ENCODE measurements at places on chromosomes 13 and 19.
A peak's percentile ranks its signal among the peaks of the same experiment; 100 is the strongest.

GRCh38 chr13:111623208-111623607, 302.8 kb downstream of the TEX29 start:
- DNase-seq: no peak

- no peak for DNase-seq
Observed at GRCh38 chr19:16327911-16328823, 3.5 kb downstream of the KLF2 start.

DNA sequence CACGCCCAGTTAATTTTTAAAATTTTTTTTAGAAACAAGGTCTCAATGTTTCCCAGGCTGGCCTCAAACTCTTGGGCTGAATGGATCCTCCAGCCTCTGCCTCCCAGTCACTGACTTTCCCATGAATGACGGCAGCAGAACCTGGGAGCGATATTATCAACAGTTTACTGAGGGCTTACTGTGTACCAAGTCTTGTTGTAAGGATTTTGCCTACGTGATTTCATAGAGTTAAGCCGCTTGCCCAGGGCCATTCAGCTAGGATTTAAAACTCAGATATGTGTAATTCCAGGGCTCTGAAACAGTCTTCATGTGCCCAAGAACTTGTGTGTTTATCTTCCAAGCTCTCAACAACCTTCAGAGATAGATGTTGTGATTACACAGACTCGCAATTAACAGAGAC, 6.0 kb upstream of the KXD1 start:
- DNase-seq: no peak

DNA sequence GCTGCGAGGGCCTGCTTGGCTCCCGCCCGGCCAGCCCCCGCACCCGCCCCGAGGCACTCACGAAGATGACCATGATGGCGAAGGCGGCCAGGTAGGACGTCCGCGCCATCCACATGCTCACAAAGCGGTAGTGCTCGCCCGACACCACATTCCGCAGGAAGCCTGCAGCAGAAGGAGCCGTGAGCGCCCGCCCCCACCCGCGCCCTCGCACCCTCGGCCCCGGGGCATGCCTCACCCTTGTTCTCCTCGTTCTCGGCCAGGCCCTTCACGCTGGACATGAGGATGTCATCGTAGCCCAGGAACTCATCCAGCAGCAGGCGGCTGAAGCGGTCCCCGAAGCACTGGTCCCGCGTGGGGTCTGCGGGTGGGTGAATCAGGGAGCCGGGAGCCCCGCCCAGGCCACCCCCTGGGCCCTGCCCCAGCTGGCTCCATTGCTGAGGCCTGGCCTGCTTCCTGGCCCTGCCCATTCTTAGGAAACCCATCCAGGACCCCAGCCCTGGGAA, 9.0 kb downstream of the TMEM259 start:
- DNase-seq: no peak

DNA sequence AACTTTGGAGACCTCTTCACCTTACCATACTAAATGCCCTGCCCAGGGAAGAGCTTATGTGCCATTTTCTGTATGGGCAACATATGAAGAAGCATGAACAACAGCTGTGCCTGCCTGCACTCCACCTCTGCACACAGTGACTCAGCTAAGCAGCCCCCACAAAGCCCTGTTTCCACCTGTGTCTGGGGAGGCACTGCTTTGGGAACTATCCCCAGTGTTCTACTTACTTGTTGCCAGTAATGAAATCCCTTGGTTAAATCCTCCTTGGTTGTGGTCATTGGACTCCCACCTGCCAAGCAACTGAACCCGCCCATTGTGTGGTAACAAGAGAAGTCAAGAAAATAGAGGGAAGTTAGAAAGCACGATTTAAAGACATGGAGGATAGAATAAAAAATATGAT, 84.6 kb downstream of the NALCN start:
- DNase-seq: no peak

DNA sequence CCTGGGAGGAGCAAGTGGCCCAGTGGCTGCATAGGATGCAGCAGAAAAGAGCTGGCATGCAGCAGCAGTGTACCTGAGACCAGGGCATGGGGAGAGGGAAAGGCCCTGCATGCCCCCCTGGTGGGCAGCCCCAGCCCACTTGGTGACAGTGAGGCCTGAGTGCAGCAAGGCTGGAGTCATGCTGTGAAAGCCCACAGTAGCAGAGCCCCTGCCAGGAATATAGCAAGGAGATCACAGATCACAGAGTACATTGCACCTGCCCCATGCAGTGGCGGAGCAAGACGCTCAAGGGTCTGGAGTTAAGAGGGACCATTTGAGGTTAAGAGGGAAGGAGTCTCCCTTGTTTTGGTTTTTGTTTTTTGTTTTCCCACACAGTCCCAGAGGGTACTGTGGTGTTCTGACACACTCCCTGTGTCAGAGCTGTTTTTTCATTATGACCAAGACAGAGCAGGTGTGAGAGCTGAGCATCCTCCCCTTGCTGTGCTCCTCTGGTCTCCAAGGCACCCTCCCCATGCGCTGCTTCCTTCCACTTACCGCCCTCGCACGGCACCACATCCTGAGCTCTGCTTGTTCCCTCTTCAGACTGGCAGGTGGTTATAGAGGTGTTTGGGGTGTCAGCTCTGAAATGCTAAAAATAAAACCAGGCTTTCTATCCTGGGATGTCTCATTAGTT, 85.0 kb upstream of the UBL3 start:
- DNase-seq: no peak

- DNase-seq: peak; percentile 41
Observed at GRCh38 chr13:40665126-40666044, 1.1 kb downstream of the FOXO1 start.

GRCh38 chr13:43128504-43128961, 105.1 kb downstream of the DNAJC15 start:
- DNase-seq: no peak

DNA sequence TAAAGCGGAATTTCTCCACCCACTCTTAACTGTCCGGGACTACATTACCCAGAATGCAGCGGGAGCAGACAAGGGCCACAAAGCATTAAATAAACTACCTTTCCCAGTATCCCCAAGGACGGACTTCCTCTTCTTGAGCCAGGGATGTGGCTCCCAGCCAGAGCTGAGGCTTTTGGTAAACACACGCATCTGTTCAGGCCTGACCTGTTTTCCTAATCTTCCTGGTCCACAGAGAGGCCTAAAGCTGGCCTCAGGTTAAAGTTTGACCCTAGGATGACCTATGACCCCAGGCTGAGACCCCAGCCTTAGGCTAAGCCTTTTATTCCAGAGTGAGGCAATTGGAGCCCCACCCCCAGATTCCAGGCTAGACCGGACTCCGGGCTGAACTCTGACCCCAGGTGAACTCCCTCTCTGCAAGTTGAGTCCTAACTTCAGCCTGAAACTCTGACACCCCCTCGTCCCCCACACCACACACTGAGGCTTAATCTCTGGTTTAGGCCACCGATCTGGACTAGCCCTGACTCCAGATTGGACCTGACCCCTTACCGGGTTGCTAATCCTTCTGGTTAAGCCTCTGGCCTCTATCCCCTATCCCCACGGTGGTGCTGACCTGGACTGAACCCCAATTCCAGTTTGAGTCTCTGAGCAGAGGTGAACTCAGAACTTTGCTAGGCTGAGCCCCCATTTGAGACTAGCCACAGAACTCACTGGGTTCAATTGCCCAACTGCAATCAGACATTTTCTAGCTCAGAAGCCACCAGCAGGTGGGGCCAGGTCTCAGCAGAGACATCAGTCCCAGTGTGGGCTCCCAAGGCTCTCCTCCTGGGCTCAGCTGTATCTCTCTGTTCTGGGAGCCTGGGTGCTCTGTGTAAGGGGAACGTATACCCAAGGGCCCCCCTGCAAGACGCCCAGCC, 750 bp upstream of the GPR108 start:
- peak; percentile 59 for DNase-seq

GRCh38 chr19:51331193-51331592, 10.7 kb downstream of the VSIG10L start:
- DNase-seq: no peak

DNA sequence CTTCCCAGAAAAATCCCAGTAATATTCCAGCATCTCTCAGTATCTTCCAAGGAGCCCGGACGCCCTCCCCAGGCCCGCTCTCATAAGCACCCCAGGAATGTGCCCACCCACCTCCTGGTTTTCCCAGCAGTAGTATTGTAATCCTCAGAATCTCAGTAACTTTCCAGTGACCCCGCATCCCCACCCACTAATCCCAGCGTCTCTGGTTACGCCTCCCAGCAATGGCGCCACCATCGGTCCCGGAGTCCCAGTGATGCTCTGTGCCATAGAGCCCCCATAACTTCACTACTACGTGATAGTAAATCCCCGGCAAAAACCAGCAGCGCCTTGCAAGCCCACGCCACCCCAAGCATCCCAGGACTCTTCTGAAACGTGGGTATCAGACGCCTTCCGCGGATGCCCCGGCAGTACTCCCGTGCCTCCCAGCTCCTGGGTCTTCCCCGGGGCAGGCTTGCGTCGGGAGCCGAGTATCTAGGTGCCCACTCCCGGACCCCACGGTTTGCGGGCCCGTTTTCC, 928 bp upstream of the PNPLA6 start:
- peak; percentile 83 for DNase-seq

- no peak for DNase-seq
Observed at GRCh38 chr13:37695200-37695599, 96.6 kb upstream of the POSTN start.

GRCh38 chr13:110445183-110445582, 116.3 kb downstream of the RAB20 start:
- no peak for DNase-seq

DNA sequence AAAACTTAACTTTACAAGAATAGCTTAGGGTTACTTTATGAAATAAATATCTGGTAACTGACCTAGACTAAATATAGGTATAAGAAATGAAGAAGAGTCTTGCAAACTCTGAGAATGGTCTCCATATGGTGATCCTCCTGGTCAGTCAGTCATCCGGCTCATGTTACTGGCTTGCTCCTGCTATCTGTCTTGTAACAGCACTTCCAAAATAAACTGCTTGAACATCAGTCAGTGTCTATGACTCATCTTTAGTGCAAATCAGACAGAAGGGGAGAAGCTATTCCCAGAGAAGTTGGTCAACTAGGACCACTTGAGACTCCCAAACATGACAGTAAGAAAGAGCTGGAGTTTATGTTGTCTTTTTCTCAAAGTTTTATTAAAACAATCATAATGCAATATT, 1550.9 kb downstream of the PCDH9 start:
- no peak for DNase-seq

GRCh38 chr13:40406405-40407120, 259.9 kb downstream of the FOXO1 start:
- no peak for DNase-seq

GRCh38 chr13:112153846-112154245, 86.9 kb downstream of the SOX1 start:
- DNase-seq: no peak

GRCh38 chr13:51783428-51784094, 20.4 kb downstream of the DHRS12 start:
- no peak for DNase-seq

GRCh38 chr19:35306473-35307246, 14.7 kb downstream of the MAG start:
- no peak for DNase-seq

DNA sequence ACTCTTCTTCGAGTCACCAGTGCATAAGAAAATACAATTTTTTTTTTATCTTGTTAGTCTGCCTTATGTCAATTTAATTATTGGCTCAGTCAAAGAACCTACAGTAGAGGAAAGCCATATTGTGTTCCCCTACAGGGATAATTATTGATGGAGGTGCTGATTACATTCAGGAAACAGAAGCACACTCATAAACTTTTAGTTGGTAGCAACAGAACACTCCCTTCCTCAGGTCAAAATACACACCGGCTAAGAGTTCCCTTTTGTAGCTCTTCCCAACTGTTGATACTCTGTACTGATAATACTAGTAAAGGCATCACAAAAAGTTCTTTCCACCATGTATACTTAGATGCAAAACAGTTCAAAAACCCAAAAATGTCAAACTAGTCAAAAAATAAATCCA, 18.4 kb downstream of the FOXO1 start:
- DNase-seq: no peak

DNA sequence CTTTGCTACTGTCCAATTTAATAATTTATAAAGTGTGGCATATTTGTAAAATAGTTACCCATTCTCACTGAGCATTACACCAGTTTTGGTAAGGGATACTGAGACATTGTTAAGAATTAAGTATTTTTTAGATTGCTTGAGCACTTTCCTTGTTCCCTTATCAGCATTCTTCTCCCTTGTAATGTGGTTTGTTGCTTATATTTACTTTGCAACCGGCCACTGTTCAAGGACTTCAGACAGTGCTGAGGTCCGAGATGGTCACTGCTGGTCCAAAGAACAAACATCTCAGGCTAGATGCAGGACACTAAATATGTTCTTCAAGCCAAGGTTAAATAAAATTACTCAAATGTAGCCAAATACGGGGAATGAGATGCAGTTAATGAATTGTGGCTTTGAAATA, 161.4 kb downstream of the TM9SF2 start:
- no peak for DNase-seq

DNA sequence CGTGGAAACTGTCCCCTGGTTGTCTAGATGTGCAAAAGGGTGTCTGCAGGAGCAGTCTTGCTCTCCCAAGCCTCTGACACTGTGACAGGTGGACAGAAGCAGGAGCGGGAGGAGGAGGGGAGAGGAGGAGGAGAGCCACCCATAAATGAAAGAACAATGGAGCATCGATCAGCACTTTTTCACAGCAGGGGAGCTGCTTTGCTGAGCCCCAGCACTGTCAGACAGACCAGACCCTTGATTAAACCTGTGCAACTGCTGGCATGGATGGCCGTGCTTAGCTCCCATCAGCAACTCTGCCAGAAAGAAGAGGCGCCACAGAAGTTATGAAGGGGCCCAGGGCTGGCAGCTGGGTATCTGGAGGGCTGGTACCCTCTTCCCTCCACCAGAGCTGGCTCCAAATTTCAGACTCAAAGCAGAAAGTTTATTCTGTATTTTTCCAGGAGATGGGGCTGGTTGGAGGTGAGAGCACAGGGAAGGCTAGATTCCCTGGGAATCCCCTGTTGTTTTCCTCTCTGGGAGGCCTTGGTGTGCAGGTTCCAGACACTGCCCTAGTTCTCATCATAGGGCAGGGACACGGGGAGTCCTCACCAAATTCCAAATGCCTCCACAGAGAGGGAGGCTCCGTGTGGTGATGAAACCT, 1192.2 kb downstream of the UQCRFS1 start:
- DNase-seq: no peak

- DNase-seq: no peak
Observed at GRCh38 chr13:22592515-22592914, 588.3 kb upstream of the SGCG start.

GRCh38 chr13:65990684-65991083, 1239.5 kb downstream of the PCDH9 start:
- DNase-seq: no peak

Data from neuronal stem cell (in vitro differentiated cells).